Neural progenitor cell (in vitro differentiated cells): ENCODE measurements at places on chromosomes 6 and 20. TPM values are rescaled to one million over a fixed set of nuclear protein-coding genes. Genes with fewer than 3 reads are reported as not detected.

- no peaks in the 10 kb centered on the region for H3K27me3 ChIP-seq
- H3K4me1 ChIP-seq = no peaks in the 10 kb centered on the region
- DNase-seq = no peak
- no peaks in the 10 kb centered on the region for H3K36me3 ChIP-seq
Measured at GRCh38 chr20:19288061-19288460, 75.6 kb downstream of the SLC24A3 start.

DNA sequence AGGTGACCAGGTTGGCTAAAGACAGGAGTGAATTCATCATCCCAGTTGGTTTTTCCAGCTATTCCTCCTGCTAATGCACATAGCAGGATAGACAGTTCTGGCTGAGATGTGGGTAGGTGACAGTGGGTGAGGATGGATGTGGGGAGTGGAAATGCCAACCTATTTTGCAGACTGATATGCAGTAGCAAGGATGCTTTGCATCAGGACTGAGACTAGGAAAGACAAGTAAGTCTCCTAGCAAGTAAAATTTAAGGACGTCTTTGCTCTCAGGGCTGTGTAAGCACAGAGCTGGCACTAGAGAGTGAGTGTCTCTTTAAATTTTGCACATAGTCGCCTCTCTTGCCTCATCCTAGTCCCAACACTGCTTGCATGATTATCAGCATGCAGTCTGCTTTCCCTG lies 368.1 kb upstream of the PLCB4 start:
- H3K27me3 ChIP-seq = no peaks in the 10 kb centered on the region
- H3K4me3 ChIP-seq = no peak overlapping the region
- H3K4me1 ChIP-seq = no peaks in the 10 kb centered on the region
- DNase-seq = no peak

DNA sequence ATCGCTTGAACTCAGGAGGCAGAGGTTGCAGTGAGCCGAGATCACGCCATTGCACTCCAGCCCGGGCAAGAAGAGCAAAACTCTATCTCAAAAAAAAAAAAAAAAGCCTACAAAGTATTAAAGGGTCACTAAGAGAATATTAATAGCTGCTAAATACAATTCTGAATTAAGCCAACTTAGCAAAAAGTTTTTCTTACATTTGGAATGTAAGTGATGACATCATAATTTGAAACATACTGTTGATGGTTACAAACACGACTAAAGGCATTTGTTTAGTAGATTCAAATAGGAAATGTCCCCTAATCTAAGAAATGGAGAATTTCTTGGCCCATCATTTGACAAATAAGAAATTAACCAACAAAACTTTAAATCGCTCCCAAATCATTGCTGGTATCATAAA lies 282.8 kb downstream of the RNGTT start:
- no peaks in the 10 kb centered on the region for H3K27me3 ChIP-seq
- H3K4me1 ChIP-seq = peaks cover 12% of the 10 kb centered on the region
- no peak overlapping the region for H3K27ac ChIP-seq
- H3K36me3 ChIP-seq = no peaks in the 10 kb centered on the region

DNA sequence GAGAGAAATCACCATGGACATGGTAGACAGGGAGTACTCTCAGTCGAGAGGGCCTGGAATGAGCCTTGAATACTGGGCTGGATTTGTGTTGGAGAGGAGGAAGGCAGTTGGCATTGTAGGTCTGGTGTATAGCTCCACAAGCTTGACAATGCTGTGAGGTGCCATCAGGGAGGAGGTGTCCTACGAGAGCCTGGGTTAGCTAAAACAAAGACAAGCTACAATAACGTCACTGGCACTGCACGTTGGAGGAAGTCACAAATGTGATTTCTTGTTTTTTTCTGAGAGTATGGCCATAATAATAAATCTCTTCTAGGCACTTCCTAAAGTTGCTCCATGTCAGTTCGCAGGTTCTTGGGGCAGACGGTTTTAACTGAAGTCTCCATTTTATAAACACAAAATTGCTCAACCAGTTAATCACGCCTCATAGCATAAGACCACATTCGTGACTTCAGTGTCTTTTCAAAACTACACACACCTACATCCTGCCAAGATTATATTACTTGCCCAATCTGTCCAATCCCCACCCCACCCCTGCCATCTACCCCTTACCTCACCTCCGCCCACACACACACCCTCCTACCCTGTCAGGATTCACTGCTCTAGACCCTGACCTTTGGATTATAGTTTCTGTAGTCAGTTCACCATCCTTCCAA lies 4.4 kb upstream of the HLA-DMB start:
- no peaks in the 10 kb centered on the region for H3K27me3 ChIP-seq
- no peak for DNase-seq
- no peak overlapping the region for H3K4me3 ChIP-seq
- peaks cover 6% of the 10 kb centered on the region for H3K4me1 ChIP-seq

The GSTA1 gene
- total RNA-seq = not detected in 2 replicates

GRCh38 chr20:5149892-5150225 lies 23.1 kb downstream of the CDS2 start:
- no peaks in the 10 kb centered on the region for H3K36me3 ChIP-seq
- H3K27ac ChIP-seq = no peak overlapping the region
- H3K4me3 ChIP-seq = no peak overlapping the region
- no peak for DNase-seq
- no peaks in the 10 kb centered on the region for H3K27me3 ChIP-seq

The ULBP3 gene
- 3.9 and 7.1 TPM in 2 replicates for total RNA-seq

The SEL1L2 gene
- total RNA-seq = 0.77 and 2.5 TPM in 2 replicates

DNA sequence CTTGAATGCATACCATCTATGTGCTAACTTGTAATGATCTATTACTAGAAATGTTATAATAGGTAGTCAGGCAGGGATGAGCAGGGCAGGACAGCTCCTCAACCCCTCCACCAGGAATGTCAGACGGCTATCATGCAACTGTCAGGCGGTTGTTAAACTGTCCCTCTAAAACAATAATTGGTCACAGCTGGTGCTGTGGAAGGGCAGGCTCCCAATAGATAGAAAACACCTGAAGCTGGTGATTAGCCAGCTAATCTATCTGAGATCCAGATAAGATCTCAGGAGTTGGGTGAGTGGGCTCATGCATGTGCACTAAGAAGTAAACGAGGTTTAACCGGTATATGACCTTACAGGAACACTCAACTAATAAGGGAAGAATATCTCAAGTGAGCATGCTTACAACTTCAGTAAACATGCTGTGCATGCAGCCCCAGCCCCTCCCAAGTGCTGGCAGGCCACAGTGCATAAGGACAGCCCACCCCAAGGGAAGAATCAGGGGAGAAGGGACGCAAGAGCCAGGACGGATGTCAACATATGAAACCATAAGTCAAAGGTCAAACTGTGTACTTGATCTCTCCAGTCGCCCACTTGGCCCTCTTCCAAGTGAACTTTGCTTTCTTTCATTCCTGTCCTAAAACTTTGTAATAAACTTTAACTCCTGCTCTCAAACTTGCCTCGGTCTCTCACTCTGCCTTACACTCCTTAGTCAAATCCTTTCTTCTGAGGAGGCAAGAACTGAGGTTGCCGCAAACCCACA lies 566.2 kb upstream of the NRSN1 start:
- no peaks in the 10 kb centered on the region for H3K36me3 ChIP-seq
- no peak for DNase-seq
- H3K4me3 ChIP-seq = no peak overlapping the region
- H3K4me1 ChIP-seq = no peaks in the 10 kb centered on the region
- no peaks in the 10 kb centered on the region for H3K27me3 ChIP-seq

DNA sequence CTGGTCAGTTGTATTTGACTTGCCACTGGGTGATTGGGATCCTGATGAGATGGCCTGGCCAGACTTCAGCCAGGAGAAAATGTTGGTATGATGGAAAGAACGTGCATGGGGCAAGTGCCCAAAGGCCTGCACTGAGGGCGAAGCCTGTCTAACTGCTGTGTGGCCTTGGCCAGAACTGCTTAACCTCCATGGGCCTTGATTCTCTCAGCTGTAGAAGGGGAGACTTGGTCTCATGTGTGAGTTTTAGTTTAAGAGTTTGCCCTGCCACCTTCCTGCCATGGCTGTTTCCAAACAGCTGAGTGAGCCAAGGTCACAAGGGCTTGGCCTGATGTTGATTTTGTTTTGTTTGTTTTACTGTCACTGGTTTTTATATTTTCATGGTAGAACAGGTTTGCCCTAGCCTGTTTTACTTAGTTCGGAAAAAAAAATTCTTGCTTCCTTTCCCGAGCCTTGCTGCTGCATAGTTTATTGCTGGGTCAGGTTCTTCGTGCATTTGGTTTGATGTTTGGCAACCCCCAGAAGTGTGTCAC lies 35.3 kb downstream of the DSTN start:
- H3K4me1 ChIP-seq = peaks cover 9% of the 10 kb centered on the region
- no peak overlapping the region for H3K27ac ChIP-seq
- no peaks in the 10 kb centered on the region for H3K36me3 ChIP-seq
- H3K4me3 ChIP-seq = no peak overlapping the region

DNA sequence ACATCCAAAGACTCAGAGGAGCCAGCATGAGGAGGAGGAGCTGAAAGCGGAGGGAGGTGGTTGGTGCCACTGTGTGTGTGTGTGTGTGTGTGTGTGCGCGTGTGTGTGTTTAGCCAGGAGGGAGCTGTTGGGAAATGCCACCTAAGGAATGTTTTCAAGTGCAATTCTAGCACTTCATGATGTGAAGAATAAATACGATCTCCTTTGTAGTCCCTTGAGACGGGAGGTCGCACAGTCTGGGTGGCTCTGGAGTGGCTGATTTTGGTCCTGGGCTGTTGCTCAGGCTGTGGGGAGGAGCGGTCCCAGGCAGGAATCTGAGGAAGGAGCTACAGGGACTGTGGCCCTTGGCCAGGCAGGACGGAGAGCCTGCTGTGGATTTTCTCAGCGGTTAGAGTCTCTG lies 93.7 kb downstream of the PPP1R14C start:
- H3K4me1 ChIP-seq = no peaks in the 10 kb centered on the region
- no peaks in the 10 kb centered on the region for H3K27me3 ChIP-seq
- no peaks in the 10 kb centered on the region for H3K36me3 ChIP-seq
- no peak overlapping the region for H3K27ac ChIP-seq
- no peak overlapping the region for H3K4me3 ChIP-seq

The CFAP61 gene
- 0.53 TPM in 1 of 2 replicates, not detected in the other for total RNA-seq
